ENCODE measurements at places on chromosomes 6 and 20. TPM values are rescaled to one million over a fixed set of nuclear protein-coding genes. Genes with fewer than 3 reads are reported as not detected.

DNA sequence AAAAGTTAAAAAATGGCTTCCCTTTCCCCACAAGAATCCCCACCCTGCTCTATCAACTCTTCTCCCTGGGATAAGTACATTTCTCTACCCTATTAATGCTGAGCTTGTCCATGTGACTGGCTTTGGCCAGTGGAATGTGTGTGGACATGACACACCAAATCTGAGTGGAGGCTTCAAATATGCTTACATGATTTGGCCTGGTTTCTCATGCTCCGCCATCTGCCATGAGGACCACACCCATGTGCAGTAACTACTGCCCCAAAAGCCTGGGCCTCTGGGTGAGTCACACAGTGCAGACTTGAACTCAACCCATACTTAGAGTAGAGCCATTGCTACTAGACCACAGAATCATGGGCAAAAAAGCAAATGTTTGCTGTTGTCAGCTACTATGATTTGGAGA is 65.4 kb downstream of the PRND start:
- no peak for DNase-seq

DNA sequence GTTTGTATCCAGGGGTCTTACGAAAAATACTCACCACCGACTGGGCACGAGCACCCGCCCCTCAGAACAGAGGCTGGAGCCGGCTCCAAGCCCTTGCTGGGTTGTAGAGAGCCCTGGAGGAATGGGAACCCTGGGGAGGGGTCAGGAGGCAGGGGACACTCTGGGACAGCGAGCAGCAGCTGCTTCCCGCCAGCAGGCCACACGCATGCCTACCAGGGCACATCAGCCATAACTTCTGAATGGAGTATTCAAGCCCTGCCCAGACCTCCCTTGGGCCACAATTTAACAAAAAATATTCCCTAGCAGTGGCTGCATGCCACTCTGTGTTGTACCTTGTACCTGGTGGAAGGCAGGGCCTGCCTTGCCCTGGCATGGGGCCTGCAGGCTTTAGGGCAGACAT is 31.6 kb upstream of the CD93 start:
- DNase-seq = no peak

AVP gene
- not detected for total RNA-seq

DNA sequence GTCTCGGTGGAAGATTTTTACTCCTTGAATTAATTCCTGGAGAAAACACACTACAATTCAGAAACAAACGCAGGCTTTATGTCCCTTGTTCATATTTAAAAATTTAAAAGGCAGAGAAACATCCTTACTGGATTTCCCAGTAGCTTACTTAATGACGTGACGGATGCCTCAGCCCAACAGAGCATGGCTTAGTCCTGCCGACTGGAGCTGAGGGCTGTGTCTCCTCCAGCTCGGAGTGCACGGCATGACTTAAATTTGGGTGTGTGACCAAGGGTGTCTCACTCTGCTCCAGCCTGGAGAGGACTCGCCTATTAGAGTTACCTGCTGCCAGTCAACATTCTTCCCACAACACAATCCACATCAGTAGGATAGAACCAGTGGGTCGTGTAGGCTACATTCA is 107.1 kb downstream of the PSMB1 start:
- no peak for DNase-seq

DNA sequence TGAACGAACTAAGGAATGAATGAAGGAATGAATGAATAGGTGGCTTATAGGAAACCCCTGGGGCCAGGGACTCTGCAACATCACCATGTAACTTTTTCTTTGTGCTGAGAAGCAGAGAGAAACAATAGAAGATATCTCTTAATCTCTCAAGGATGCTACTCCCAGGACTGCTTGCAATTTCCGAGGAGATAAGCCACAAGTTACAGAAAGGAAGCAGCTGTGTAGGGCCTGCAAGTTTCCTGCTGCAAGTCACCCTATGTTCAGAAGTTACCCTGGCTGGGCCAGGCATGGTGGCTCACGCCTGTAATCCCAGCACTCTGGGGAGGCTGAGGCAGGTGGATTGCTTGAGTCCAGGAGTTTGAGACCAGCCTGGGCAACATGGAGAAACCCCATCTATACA is 7.3 kb upstream of the MAVS start:
- DNase-seq = no peak

ZBTB46 gene
- 8.2 TPM for total RNA-seq

OR2H2 gene
- not detected for total RNA-seq

GRCh38 chr6:53284901-53285300 is 63.8 kb downstream of the ELOVL5 start:
- no peak for DNase-seq

SLC52A3 gene
- total RNA-seq = not detected

SLC17A9 gene
- 10.2 TPM for total RNA-seq

- DNase-seq = no peak
Observed at GRCh38 chr6:109472132-109472995, 10.7 kb downstream of the ZBTB24 start.

TRIM15 gene
- total RNA-seq = 0.95 TPM

DNA sequence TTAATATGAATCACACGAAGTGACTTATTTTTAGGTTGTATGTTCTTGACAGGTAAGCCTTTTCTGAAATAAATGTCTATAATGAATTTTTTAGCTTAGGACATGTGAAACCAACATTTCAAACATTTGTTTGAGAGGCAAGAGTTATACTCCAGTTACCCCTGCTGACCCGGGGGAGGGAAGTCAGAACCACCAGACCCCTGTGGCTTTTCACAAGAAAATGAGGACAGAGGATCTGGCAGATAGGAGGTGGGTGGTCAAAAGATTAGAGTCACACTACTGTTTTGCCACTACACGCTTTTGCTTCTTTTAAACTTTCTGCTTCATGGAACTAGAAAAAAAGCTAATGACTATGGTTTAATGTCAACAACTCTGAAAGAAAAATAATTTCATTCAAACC is 27.5 kb upstream of the ADGRF4 start:
- DNase-seq = no peak

NKX2-4 gene
- not detected for total RNA-seq

- DNase-seq = no peak
Observed at GRCh38 chr6:107361753-107362604, 97.4 kb downstream of the PDSS2 start.

GRCh38 chr6:76330031-76330430 is 257.6 kb upstream of the IMPG1 start:
- DNase-seq = no peak

STX7 gene
- total RNA-seq = 10.6 TPM

- no peak for DNase-seq
Observed at GRCh38 chr20:17504066-17504897, 26.9 kb downstream of the BFSP1 start.

GRCh38 chr20:8964959-8965562 is 103.8 kb upstream of the PLCB4 start:
- DNase-seq = no peak

GRCh38 chr6:36032261-36032660 is 4.7 kb downstream of the MAPK14 start:
- no peak for DNase-seq

DNA sequence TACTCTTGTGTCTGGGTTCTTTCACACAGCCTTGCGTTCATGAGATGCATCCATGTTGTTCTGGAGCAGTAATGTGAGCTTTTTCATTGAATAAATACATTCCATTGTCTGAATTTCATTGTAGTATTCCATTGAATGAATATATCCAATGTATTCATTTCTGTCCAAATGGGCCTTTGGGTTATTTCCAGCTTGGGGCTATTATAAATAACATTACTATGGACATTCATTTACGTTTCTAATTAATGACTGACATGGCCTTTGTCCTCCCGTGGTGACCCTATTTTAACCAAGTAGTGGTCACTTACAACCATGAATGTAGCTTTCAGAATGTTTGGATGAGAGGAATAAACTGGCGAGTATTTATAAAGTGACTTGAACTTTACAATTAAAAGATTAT is 30.1 kb upstream of the NAA20 start:
- DNase-seq = no peak

DNA sequence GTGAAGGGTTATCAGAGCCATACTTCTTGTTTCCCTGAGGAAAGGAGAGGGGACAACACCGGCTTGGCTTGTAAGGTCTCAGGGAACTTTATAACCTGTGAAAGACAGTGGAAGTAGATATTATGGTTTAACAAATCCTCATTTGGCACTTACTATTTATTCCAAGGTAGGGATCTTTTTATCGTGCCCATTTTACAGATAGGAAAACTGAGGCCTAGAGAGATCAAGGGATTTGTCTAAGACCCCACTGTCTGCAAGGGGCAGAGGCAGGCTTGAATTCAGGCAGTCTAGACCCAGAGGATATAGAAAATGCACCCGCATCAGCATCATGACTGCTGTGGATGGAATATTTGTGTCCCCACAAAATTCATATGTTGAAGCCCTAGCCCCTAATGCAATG is 118.4 kb upstream of the CST7 start:
- DNase-seq = no peak
